Stimulated activated CD4-positive, alpha-beta T cell treated with anti-CD3 and anti-CD28 coated beads, Interleukin-1b, Interleukin-23, amount 100 ng/mL, for 24 hours (primary cell): ENCODE measurements at places on chromosomes 5 and 9.

GRCh38 chr9:78044189-78044588, 12.6 kb upstream of the GNAQ start:
- DNase-seq = no peak

GRCh38 chr5:96931605-96932004, 4.3 kb upstream of the LNPEP start:
- no peak for DNase-seq

DNA sequence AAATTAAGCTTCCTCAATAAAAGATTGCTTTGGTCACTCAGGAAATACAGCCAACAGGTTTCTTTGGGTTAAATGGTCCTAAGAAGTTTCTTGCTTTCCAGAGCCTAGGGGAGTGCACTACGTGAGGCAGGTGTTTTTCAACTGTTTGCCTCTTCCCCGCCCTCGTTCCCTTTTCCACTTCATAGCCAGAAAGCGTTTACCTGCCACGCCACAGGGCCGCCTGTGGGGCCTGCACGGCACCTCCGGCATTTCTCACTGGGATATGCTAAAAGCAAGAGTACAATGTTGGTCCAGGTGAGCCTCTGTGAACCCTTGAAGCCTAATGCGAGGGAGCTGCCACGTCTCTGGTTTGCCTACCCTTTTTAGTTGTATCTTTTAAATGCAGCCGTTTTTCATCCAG, 167.6 kb upstream of the OTULINL start:
- no peak for DNase-seq

DNA sequence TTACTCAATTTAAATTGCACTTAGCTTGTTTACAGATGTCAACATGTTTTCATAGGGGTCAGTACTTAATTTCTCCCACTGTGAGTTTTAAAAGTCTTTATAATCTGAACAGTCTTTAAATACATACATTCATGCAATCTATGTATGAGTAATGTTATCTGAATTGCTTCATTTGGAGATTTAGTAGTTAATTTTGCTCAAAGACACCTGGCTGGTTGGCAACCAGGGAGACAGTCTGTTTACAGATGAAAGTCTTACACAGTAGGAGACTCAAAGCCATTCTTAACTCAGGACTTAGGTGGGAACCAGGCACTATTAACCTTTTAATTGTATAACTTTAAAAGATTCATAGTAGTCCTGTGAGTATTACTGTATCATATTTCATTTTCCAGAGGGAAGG, 29.3 kb downstream of the DAB2 start:
- DNase-seq = no peak

DNA sequence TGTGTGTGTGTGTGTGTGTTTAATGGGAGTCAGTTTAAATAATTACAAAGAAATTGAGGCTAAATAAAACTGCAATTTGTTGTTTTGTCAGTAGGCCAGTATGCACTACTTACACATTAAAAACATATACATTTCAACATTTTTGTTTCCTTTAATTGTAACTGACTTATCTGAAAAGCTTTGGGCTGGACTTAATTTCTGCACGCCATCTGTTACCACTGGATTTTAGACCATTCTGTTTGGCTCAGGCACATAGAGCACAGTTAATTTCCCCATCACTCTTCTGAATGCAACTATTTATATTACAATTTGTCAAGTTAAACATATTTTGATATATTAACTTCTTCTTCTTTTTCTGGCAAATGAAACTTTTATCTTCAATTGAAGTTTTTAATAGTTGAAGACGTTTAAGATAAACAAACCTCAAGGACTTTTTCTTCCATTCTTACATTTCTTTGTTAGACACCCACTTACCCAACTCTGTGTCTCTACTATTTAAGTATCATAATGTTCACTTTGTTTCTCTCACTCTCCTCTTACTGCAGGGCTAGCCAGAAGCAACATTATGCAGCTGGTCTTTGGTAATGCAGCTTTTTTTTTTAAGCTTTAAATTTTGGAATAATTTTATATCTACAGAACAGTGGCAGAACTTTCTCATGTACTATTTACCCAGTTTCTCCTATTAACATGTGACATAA, 253.4 kb upstream of the ANKH start:
- no peak for DNase-seq

GRCh38 chr5:150323092-150323491, 20.4 kb upstream of the ARSI start:
- DNase-seq = no peak
